ENCODE measurements at places on chromosomes 12 and 14.

- no peak for DNase-seq
These were observed 806.9 kb downstream of the GALC start for GRCh38 chr14:87185961-87186560.

- peak; percentile 65 for DNase-seq
These were observed 7.8 kb downstream of the ZDHHC22 start for GRCh38 chr14:77133720-77134338.

DNA sequence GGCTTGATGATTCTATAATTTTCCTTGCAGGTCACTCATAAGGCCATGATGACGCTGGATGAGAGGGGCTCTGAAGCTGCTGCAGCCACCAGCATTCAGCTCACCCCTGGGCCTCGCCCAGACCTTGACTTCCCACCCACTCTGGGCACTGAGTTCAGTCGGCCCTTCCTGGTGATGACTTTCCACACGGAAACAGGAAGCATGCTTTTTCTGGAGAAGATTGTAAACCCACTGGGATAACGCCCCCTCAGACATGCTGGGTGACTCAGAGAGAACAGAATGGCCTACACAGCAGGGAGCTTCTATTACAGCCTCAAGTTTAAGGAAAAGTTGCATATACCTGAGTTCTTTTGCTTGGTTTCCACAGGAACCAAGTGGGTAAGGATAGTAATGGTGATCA, 34.3 kb downstream of the SERPINA3 start:
- DNase-seq = peak; percentile 17

DNA sequence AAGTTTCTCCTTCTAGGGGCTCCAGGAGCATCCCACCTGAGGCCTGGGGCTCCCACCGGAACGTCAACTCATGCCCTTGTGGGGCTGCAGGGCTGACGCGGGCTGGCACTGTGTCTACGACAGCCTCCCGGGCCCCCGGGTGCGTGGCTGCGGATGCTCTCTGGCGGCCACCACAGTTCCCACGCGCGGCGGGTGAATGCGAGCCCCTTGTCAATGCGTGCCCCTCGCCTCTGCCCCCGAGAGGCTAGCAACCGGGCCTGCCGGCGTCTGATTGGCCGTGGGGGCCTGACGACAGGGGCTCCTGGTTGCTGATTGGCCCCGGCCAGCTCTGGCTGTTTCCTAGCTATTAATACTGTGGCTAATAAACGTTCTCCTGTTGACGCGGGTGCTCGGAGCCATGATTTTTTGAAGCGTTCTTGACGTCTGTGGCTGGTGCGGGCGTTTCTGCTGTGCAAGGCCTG, 1.8 kb upstream of the MEG3 start:
- DNase-seq = no peak

DNA sequence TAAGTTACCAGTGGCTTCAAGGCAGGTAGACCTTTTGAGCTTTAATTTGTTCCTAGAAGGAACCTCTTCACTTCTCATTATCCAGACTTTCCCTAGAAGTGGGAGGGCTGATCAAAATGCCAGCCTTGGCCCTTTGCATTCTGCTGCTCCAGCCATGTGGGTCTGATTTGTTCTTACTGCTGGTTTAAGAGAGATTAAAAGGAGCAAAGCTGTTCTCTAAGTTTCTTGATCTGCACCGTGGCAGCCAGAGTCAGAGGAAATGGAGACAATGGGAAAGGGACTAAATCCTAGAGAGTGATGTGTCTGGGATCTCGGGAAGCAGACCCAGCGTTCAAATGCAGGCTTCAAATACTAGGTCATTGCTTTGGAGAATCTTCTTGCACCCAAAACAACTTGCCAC, 759.7 kb downstream of the DIO2 start:
- no peak for DNase-seq

DNA sequence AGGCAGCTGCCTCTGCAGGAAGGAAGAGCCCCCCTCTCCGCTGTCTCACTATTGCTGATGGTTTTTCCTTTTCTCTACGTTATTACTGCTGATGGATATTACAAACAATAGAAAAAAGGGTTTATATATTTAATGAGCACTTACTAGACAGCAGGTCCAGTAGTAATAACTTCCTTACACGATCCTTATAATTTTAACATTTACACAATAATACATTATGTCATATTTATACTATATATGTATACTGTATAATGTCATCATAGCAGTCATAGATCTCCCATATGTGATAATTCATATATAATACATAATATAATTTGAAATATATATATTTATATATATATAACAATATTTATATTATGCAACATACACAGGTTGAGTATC, 92.4 kb downstream of the KSR2 start:
- DNase-seq = no peak

DNA sequence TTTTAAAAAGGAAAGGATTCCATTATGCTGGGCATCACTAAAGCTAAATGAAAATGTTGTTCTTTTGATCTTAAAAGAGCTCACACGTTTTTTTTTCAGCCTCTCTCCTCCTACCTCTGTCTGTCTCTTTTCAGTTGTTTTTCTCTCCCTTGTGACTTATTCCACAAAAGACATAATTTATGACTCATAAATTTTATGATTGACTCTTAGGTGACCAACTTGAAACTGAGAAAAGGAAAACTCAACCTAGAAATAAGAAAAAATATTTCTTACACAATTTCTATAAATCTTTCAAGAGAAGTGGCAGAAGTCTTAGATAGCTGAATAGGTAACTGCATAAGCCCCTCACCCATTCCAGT, 227.7 kb upstream of the DDHD1 start:
- DNase-seq = no peak

DNA sequence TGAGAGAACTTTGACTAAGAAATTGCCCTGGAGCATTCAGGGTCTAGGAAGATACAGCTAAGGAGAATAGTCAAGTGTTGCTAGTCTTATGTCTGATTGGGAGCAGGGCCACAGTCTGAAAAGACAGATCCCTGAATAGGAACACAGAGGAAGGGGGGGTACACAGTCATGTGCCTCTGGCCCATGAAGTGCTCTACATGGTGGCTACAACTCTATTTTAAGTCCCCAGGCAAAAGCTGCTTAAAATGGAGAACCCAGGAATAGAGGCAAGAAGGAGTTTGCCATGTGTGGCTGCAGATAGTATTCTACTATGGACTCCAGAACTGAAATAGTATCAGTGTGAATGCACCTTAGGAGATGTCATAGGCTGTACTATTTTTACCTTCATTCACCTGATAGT, 118.0 kb upstream of the NPAS3 start:
- no peak for DNase-seq

Measured in kidney tubule cell (primary cell).